Inflammatory macrophage treated with lipopolysaccharide for 1 hour (primary cell): ENCODE measurements at places on chromosomes 16 and 17.

- DNase-seq, result peak; percentile 14
Measured at GRCh38 chr17:57004944-57005579, 27.1 kb downstream of the SCPEP1 start.

GRCh38 chr17:61076621-61077031 is 323.0 kb upstream of the TBX2 start:
- no peak for DNase-seq

- peak; percentile 18 for DNase-seq
Measured at GRCh38 chr17:64091116-64091515, 38.8 kb downstream of the ERN1 start.

DNA sequence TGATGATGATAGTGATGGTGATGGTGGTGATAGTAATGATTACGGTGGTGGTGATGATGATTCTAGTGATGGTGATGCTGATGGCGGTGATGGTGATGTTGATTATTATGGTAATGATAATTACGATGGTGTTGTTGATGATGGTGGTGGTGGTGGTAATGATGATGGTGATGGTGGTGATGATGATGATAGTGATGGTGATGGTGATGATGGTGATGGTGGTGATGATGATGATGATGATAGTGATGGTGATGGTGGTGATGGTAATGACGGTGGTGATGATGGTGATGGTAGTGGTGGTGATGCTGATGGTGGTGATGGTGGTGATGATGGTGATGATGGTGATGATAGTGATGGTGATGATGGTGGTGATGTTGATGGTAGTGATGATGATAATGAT is 370.0 kb downstream of the CDH13 start:
- DNase-seq, result no peak

DNA sequence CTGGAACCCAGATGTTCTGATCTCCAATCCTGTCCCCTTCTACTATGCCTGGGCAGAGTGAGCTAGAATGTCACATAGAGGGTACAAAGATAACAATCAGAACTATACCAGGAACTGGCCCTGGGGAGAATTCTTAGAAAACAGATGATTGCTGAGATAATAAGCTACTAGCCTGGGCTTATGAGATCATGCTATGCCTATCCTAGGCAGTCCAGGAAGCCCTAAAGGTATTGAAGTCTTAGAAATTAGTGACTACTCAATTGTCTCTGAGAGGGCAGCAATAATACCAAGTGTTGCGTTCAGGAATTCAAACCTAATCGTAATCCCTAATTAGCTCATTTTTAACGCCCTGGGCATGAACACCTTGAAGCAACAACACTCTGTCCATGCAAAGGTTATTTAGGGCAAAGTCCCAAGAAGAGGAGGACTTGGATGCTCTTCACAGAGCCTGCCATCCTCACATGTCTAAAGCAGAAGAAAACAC is 77.1 kb downstream of the MMD start:
- DNase-seq, result no peak

DNA sequence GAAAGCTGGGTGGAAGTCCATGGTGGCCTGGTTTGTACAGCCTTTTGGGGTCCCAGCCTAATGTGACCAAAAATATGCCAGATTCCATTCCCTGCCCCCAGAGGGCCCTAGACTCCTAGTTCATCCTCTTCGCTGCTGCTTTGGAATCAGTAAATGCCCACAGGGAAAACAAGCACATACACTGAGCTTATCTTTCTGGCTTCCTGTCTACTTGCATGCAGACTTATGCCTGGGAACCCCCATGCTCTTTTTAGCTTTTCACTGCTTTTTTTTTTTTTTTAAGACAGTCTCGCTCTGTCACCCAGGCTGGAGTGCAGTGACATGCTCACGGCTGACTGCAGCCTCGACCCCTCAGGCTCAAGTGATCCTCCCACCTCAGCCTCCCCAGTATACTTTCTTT is 6.2 kb upstream of the CD300LG start:
- DNase-seq, result no peak

DNA sequence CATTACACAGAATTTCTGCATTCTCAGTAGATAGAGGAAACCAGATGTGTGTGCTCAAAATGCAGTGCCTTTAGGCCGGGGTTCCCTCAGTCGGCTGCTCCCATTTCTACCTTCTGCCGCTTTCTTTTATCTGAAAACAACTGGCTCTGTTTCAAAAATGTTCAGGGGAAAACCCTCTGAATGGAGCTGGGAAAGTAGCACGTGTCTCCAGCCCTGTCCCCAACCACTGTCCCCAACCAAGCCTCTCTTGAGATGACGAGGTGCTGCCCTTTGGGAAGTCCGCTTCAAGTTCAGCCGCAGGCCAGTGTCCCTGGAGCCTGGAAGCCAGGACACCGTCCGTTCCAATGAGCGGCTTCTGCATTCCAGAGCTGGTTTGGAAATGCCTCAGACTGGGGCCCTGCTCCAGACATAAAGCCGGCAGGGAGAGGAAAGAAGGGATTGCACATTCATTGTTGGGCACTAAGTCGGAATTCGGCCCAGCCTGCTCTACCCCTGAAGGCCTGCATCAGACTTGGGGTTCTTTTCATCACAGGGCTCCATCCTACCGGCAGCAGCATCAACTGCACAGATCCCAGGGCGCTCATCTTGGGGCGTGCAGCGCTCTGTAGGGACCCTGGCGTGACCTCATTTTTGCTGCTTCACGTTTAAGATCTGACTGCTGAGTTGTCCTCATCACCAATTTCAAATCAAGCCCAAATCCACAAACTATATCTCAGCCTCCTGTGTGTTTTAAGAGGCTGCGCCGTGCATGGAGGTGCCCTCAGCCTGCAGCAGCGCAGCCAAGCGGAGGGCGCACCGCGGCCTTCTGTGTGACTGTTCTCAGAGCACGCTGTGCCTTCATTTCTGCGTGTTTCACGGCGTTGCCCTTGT is 111.3 kb downstream of the BANP start:
- DNase-seq, result no peak

- no peak for DNase-seq
Measured at GRCh38 chr17:1608676-1609075, 20.0 kb downstream of the SLC43A2 start.

GRCh38 chr16:85005285-85006069 is 5.9 kb downstream of the ZDHHC7 start:
- DNase-seq, result no peak

DNA sequence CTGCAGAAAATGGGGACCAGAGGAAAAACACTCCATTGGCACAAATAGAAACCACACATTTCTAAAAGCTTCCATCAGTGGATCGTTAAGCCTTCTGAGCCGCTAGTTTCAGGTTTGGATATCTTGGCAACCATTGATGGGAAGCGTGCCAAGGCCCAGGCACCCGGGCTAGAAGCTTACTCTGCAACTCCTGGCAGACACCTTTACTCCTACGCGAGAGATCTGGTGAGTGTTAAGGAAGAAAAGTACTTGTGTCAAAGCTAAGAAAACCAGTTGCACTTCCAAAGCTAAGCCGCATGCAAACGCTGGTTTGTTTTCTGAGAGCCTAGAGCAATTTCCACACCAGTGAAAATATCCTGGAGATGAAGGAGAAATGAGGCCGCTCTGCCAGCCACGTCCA is 472.4 kb downstream of the PMP22 start:
- DNase-seq, result no peak

DNA sequence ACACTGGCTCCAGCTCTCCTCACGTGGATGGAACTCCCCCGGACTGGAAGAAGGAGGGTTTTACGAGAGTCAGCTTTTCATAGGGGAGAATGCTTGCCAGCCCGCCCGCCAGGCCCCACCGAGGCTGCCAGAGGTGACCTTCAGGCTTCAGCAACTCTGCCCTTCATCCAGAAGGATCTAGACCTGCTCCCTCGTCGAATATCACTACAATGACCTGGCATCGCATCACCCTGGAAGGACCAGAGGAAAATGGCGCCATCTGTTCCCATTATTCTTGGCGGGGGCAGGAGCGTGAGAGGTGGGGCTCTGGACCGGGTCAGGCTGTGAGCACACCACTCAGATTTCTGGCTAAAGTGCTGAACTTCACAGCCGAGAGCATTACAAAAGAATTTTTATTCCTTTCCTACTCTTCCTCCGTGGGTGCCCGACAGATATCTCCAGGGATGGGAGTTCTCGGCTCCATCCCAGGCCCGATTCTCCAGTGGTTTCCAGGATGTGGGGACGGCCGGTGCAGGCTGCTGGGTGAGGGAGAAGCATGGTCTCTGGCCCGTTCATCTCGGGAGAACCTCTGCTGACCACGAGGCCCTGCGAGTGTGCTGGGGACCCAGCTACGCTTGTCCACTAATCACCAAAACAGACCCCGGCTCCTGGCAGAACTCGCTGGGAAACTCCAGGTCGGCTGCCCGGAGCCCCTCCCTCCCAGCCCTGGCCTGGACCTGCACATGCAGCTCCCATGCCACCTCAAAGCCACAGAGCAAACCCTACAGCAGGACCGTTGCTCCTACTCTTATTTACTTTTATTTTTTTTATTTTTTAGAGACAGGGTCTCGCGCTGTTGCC is 36.8 kb upstream of the ZNF469 start:
- no peak for DNase-seq

- DNase-seq, result no peak
Measured at GRCh38 chr16:67883872-67884261, 818 bp upstream of the NRN1L start.

GRCh38 chr17:21742326-21742725 is 50.0 kb downstream of the KCNJ18 start:
- DNase-seq, result no peak

DNA sequence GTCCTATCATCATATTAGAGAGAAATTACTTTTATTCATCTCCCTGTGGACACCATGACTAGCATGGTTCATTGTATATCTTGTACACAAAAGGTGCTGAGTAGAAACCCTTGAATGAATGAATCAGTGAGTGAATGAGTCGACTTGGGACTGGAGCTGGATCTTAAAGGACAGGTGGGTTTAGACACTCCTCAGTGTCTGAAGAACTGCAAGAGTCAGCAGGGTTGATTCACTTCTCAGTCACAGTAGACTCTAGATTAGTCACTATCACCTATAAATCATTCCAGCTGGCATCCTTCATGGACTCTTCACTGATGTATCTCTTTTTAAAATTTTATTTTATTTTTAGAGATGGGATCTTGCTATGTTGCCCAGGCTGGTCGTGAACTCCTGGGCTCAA is 30.1 kb upstream of the PMFBP1 start:
- no peak for DNase-seq

- DNase-seq, result no peak
Measured at GRCh38 chr17:45575126-45575885, 84.8 kb upstream of the PLEKHM1 start.

DNA sequence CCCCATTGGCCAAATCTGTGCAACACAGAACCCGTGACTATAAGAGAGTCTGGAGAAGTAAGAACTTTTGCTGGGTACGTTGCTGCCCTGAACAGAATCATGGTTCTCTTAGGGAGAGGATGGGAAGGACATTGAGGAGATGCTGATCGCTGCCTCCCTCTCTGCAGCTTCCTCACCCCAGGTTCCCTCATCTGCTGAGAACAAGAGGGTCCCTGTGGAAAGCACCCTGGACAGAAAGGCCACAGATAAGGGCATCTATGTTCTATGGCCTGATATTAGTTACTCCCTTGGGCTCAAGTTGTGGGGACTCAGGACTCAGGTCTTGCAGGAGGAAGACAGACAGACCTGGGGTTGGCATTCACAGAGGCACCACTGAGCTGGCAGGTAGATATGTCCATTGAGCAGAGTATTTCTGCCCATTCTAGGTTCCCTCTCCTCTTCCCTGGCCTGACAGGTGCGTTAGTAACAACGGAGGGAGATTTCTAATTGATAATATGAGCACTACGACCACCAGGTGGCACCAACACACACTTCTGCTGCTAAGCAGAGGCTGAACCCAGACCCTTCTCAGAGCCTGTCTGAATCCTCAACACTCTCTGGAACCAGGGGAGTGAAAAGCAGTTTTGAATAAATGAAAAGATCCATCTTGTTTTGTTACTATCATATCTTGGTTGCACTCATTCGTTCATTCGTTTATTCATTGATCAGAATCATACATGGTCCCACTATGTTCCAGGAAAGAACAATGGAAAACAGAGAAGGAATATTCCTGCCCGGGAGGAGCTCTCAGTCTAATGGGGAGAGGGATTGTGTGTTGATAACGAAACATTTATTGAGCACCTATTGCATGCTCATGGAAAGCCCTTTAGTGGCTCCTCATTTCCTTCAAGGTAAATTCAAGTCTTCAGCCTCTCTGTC is 56.4 kb downstream of the SLC6A2 start:
- DNase-seq, result peak; percentile 20

GRCh38 chr17:81341516-81342268 is 46.6 kb upstream of the SLC38A10 start:
- no peak for DNase-seq

GRCh38 chr16:84964386-84965128 is 46.8 kb downstream of the ZDHHC7 start:
- DNase-seq, result no peak

GRCh38 chr16:57998486-57998885 is 2.0 kb downstream of the ZNF319 start:
- peak; percentile 28 for DNase-seq

DNA sequence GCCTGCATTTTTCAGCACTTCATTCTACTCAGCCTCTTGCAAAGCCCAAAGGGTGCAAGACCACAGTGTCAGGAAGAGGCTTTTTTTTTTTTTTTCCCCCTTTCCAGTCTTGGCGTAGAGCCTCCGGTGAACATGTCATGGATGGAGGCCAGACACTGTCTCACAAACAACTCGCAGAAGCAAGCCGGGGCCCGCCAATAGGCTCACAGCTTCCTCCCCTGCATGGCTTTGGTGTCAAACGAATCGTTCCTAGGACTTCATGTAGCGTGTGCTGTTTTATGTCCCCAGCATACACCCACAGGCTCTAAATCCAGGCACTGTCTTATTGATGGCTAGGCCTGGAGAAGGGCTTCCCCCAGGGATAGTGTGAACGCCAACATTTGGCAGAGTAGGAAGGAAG is 457.7 kb upstream of the MAF start:
- no peak for DNase-seq

- no peak for DNase-seq
Measured at GRCh38 chr16:53100889-53101288, 46.1 kb downstream of the CHD9 start.

DNA sequence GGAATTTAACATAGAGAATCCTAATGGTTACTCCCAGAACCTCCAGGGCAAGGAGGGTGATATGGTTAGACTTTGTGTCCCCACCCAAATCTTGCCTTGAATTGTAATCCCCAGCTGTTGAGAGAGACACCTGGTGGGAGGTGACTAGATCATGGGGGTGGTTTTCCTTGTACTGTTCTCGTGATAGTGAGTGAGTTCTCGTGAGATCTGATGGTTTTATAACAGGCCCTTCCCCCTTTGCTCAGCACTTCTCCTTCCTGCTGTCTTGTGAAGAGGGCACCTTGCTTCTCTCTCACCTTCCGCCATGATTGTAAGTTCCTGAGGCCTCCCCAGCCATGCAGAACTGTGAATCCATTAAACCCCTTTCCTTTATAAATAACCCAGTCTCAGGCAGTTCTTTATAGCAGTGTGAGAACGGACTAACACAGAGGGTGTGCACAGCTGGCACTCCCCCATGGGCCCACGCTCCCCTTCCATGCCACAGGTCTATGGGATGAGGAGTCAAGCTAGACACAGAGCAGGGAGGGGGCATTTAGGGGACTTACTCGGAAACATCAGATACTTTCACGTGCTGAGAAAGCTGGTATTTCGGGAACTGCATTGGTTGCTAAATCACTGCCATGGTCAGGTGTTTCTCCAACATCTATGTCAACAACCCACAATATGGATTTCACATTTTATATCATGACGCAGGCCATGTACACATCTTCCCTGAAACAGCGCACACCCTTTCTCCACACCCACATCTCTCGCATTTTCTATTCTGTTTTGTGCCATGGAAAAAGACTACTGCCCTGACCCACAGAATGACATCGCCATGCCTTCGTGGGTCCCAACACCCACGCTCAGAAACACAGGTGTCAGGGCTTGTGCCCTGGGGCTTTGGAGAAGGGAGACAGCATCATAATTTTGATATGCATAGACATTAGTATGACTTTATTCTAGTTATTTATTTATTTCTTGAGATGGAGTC is 199.1 kb upstream of the GSE1 start:
- no peak for DNase-seq

- DNase-seq, result no peak
Measured at GRCh38 chr16:85863384-85863774, 35.6 kb upstream of the IRF8 start.
